Prostate gland (tissue), 2 donors: ENCODE measurements at places on chromosomes 7 and 10.

- no peak for DNase-seq
Measured at GRCh38 chr10:21529032-21529910, 3.8 kb upstream of the SKIDA1 start.

GRCh38 chr7:30694774-30695721 lies 12.8 kb upstream of the CRHR2 start:
- no peak for DNase-seq

DNA sequence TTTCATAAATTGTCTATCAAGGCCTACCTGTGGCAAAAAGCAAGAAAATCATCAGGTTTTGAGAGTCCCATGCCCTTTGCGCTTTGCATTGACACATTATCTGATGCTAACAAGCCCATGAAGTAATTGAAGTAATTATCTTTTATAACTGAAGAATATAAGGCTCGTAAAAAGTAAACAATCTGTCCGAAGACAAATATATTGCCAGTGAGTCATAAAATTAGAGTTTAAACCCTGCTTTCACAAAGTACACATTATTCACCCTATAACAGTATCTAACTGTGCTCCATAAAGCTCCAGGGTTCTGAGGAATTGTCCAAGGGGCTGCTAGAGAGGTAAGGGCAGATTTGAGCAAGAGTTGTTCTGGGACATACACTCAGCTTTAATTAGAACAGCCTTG lies 102.3 kb upstream of the PPP1R3A start:
- DNase-seq: no peak

GRCh38 chr10:71045936-71046335 lies 157.6 kb upstream of the PCBD1 start:
- no peak for DNase-seq

DNA sequence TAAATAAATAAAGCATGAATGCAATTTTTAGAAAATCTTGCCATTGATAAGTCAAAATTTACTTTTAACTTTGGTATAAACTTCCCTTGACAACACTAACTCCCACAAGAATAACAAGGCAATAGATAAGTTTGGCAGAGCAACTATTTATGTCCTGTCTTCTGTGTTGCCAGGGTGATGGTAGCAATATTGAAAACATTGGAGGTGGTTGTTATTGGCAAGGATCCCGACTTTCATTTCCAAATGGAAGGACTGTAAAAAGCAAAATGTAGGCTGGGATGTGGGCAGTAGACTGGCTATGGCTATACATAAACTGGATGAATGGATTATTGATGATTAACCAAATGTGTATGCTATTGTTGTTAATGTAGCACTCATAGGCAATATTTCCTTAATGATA lies 134.9 kb upstream of the CACNA2D1 start:
- no peak for DNase-seq

DNA sequence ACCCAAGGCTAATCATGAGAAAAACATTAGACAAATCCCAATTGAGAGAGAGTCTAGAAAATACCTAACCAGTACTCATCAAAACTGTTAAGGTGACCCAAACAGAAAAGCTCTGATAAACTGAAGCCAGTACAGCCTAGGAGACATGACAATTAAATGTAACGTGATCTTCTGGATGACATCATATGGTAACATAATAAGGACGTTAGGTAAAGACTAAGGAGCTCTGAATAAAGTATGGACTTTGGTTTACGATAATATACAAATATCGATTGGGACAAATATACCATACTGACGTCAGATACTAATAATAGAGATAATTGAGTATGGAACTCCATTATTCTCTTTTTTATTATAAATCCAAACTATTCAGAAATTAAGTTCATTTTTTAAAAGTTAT lies 561.1 kb upstream of the STEAP1 start:
- no peak for DNase-seq

GRCh38 chr7:32206488-32206887 lies 136.3 kb upstream of the PDE1C start:
- no peak for DNase-seq

- no peak for DNase-seq
Measured at GRCh38 chr10:78589687-78590086, 479.1 kb upstream of the ZMIZ1 start.

DNA sequence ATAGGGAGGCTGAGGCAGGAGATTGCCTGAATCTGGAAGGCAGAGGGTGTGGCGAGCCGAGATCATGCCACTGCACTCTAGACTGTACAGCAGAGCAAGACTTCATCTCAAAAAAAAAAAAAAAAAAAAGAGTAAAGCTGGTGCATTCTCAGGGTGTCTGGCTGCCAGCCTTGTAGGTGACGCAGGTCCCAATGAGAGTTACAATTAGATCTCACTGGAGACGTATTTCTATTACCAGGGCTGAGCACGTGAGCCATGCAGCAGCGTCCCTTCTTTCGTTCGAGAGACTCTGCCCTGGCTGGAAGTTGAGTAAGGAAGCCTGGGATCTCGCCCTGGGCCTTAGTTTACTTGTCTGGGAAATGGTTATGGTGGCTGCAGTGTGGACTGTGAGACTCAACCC lies 22.4 kb upstream of the ZMIZ1 start:
- DNase-seq: no peak

DNA sequence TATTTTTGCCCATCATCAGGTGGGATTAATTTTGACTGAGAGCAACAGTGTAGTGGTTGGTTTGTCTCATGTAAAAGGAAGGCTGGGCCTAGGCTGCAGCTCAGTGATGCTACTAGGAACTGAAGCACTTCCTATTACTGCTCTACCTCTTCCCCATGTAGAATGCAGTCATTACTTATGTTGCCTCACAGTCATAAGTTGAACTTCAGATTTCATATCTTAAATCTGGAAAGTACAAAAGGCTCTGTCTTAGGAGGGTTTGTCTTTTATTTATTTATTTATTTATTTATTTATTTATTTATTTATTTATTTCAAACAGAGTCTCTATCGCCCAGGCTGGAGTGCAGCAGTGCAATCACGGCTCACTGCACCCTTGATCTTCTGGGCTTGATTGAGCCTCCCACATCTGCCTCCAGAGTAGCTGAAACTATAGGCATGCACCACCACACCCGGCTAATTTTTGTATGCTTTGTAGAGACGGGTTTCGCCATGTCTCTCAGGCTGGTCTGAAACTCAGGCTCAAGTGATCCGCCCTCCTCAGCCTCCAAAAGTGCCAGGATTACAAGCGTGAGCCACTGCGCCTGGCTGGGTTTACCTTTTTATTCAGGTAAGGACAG lies 721.7 kb upstream of the GALNT17 start:
- DNase-seq: no peak

- DNase-seq: no peak
Measured at GRCh38 chr10:13851906-13852305, 265.1 kb downstream of the PRPF18 start.

DNA sequence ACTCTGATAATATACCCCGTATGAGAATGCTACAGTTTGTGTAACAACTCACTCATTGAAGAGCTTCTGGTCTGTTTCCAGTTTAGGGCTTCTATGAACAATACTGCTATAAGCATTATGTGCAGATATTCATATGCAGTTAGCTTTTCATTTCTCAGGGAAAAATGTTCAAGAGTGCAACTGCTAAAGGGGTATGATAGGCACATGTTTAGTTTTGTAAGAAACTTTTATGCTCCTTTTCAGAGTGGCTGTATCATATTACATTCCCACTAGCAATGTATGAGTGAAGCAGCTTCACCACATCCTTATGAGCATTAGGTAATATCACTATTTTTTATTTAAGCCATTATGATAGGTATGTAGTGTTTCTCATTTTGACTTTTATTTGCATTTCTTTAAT lies 182.6 kb upstream of the CXCL12 start:
- DNase-seq: no peak

GRCh38 chr10:27344568-27345454 lies 104.2 kb upstream of the ACBD5 start:
- DNase-seq: no peak

DNA sequence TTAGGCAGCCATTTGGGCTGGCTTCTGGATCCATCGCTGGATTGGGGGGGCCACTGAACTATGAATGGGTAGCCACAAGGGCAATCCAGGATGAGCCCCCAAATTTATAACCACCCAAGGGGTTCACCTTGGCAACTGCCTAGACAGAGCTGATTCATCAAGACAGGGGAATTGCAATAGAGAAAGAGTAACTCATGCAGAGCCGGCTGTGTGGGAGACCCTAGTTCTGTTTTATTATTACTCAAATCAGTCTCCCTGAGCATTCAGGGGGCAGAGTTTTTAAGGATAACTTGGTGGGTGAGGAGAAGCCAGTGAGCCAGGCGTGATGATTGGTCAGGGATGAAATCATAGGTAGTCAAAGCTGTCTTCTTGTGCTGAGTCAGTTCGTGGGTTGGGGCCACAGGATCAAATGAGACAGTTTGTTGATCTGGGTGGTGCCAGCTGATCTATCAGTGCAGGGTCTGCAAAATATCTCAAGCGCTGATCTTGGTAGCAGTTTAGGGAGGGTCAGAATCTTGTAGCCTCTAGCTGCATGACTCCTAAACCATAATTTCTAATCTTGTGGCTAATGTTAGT lies 57.9 kb downstream of the DNAJB9 start:
- DNase-seq: no peak

- DNase-seq: no peak
Measured at GRCh38 chr10:89097226-89097625, 106.6 kb downstream of the FAS start.

DNA sequence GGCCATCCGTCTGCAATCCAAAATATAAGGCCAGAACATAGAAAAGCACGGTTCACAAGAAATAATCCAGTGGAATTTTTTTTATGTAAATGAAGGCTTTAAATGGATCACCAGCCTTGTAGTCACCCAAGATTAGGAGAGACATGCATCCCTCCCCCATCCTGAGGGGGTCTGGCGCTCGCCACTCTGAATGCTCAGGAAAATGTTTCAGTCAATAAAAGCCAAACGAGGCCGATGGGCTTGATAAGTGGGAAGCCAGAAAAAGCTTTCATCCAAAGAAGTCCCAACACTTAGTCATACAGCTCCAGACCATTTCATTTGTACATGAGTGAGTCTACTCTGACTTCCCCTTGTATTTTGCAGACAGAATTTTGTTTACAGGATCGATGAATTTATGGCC lies 631.8 kb downstream of the GRID1 start:
- no peak for DNase-seq

GRCh38 chr10:42943025-42943818 lies 133.6 kb upstream of the RET start:
- DNase-seq: no peak

DNA sequence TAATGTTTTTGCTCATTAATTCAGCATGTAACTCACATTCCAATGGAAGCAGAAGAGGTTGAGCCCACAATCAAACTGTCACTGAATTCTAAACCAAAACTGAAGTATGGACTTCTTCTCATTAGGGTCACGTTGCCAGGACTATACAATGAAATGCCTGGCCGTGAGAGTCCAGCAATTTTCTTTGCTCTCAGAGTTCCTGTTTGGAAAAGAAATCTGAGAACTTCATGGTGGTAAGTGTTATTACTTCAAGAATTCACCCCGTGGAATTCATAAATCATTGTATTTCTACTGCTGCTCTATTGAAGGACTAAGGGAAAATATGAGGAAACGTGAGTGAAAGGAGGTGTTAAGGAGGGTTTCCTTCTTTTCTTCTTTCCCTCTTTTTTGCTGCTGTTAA lies 441.8 kb upstream of the AKR1E2 start:
- no peak for DNase-seq

- DNase-seq: no peak
Measured at GRCh38 chr7:50372923-50373322, 68.4 kb downstream of the IKZF1 start.

DNA sequence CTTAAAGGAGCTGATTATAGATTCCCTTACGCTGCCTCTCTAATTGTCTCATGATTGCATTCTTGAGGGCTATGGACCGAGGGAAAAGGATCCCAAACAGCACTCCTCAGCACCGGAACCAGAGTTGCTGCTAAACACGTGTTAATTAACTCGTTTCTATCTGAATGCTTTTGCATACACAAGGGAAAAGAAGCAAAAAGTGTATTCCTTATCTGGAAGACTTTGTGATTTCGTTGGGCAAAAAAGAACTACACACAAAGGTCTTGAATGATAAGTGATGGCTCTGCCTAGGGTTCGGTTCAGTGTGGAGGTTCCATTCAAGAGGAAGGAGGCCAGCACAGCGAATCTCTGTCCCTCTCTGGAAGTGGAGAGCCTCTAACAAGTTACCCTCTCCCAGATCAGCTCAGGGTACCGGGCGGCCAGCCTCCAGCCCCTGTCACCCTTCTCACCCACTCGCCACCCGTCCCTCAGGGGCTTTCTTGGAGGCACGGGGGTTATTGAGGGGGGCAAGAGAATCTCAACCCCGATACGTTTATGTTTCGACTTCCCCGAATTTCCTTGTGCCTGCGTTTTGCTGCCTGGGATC lies 515 bp upstream of the SLC4A2 start:
- DNase-seq: no peak

DNA sequence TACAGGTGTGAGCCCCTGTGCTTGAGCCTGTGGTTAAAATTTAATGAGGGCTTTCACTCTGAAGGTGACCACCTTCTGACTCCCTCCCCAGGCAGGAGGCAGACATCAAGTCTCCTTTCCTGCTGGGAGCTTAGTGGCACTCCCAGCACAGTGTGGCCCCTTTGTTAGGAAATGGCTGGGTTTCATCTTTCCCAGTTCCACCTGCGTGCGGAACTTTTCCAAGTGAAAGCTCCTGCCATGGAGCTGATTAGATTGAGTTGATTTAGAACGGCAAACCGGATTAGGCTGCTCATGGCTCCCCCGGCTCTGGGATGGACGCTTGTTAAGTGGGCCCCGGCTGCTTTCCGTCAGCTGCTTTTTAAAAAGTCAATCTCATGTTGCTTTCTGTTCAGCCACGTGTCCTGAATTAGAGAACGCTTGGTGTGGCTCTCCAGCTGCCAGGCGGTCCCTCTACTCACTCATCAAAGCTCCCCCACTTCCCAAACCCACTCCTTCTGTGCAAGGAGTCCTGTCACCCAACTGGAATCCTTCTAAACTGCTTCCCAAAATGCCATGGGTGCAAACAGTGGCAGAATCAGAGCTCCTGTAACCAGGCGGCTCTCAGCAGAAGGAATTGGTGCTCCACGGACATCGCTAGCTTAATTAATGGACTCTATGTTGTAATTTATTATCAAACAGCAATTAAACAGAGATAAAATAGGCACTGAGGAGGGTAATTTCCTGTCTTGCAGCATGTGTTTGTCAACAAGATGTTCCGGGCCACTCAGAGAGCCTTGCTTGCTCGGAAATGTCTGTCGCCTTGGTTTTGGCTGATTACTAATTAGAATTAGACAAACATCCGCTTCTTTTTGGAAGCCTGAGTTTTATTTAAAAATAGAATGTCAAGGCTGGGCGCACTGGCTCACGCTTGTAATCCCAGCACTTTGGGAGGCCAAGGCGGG lies 551.2 kb downstream of the GALNT17 start:
- DNase-seq: no peak

- DNase-seq: no peak
Measured at GRCh38 chr7:132353936-132354335, 222.3 kb downstream of the PLXNA4 start.

DNA sequence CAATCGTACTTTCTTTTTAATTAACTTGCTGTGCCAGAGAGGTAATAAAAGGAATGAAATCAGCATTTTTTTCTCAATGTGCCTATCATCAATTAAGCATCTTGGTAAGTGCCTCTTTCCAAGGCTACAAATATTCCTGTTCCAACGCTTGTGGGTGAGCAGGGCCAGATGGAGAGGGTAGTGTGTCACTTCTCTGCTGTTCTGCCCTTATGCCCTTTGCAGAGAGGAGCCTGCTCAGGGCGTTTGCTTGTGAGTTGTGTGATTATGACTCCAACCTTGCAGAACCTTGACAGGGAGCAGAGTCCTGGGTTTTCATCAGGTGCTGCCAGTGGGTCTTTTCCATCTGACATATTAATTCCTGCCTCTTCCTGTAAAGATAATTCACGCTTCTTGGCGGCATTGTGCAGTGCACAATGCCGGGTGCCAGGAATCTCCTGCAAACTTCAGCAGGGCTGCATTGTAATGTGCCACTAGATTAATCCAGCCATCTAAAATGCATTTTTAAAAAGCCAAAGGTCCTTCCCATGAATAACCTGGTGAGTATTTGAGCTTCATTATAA lies 234.4 kb downstream of the ARHGAP12 start:
- no peak for DNase-seq
